A549 treated with ZK216348 at 1 μM for 4 hours (cell line): ENCODE measurements at places on chromosomes 1 and 21. TPM values are rescaled to one million over a fixed set of nuclear protein-coding genes. Genes with fewer than 3 reads are reported as not detected.

Gene KRTAP19-1
- not detected in 5 replicates for total RNA-seq

Gene IL19
- total RNA-seq = not detected in 5 replicates

Gene GABPA
- 4.4 to 7.3 TPM (median 6.8 TPM) in 5 replicates for total RNA-seq

Gene CLIC6
- 0.05 to 0.12 TPM (median 0.10 TPM) in 4 of 5 replicates, not detected in the other for total RNA-seq

Gene KRTAP10-6
- not detected in 5 replicates for total RNA-seq

Gene MAST2
- total RNA-seq = 10.9 to 24.4 TPM (median 20.6 TPM) in 5 replicates

Gene CR2
- not detected in 5 replicates for total RNA-seq

Gene NCAM2
- not detected in 5 replicates for total RNA-seq

Gene ITLN2
- 0.14 to 1.1 TPM (median 0.36 TPM) in 5 replicates for total RNA-seq
